ENCODE measurements at places on chromosomes 6 and 20. TPM values are rescaled to one million over a fixed set of nuclear protein-coding genes. Genes with fewer than 3 reads are reported as not detected.

SYNDIG1 gene
- total RNA-seq = 0.44 TPM

KHDC1L gene
- not detected for total RNA-seq

RBM24 gene
- 2.4 TPM for total RNA-seq

CST5 gene
- not detected for total RNA-seq

ANGPT4 gene
- not detected for total RNA-seq

CASS4 gene
- not detected for total RNA-seq

FOXF2 gene
- total RNA-seq = 14.1 TPM

KCNB1 gene
- not detected for total RNA-seq

AKAP12 gene
- 31.4 TPM for total RNA-seq

Measured in Caki2 (cell line).